ENCODE measurements at places on chromosomes 1 and 21. TPM values are rescaled to one million over a fixed set of nuclear protein-coding genes. Genes with fewer than 3 reads are reported as not detected.

GRCh38 chr21:37207441-37208009, 59.6 kb downstream of the VPS26C start:
- H3K4me3 ChIP-seq, result no peak overlapping the region
- no peaks in the 10 kb centered on the region for H3K27me3 ChIP-seq
- no peak for DNase-seq
- no peak overlapping the region for H3K27ac ChIP-seq
- no peaks in the 10 kb centered on the region for H3K36me3 ChIP-seq

GRCh38 chr1:179883745-179884138, 1.7 kb downstream of the TOR1AIP1 start:
- no peaks in the 10 kb centered on the region for H3K36me3 ChIP-seq
- H3K27ac ChIP-seq, result peak overlapping the region; percentile 95
- H3K27me3 ChIP-seq, result no peaks in the 10 kb centered on the region
- DNase-seq, result no peak
- no peaks in the 10 kb centered on the region for H3K4me1 ChIP-seq

DNA sequence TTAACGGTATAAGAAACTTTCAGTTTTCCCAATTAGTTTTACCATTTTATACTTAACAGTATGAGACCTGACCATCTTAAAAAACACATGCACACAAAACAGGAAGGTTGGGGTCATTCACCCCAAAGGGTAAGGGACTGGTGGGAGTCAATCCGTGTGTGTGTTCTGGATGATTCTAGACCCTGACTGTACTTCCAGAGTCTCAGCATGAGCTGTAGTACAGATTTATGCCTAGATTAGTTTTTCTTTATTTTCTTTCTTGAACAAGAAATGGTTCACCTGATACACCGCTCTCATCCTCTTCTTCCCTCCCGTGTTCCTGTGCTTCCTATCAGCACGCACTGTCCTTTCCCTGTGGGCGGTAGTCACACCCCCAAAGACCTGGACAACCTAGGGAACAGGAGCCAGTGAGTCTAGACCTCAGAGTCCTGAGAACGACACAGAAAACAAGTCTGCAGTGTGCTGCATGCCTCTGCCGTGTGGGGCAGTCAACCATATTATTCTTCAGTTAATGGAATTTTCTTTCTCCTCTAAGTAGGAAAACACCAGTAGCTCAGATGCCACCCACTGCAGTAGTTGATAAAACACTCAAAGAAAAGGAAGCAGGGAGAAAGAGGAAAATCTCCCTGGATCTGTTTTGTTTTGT, 38.9 kb upstream of the MRPS6 start:
- no peak for DNase-seq
- H3K27me3 ChIP-seq, result no peaks in the 10 kb centered on the region
- no peak overlapping the region for H3K4me3 ChIP-seq

- H3K4me1 ChIP-seq, result no peaks in the 10 kb centered on the region
- H3K36me3 ChIP-seq, result no peaks in the 10 kb centered on the region
- no peaks in the 10 kb centered on the region for H3K27me3 ChIP-seq
- no peak for DNase-seq
- H3K4me3 ChIP-seq, result no peak overlapping the region
- H3K27ac ChIP-seq, result no peak overlapping the region
Observed at GRCh38 chr1:84502927-84503326, 3.3 kb upstream of the SPATA1 start.

GRCh38 chr1:29532751-29533150, 296.4 kb downstream of the PTPRU start:
- H3K4me3 ChIP-seq, result no peak overlapping the region
- H3K36me3 ChIP-seq, result no peaks in the 10 kb centered on the region
- peak; percentile 14 for DNase-seq
- H3K27ac ChIP-seq, result no peak overlapping the region

DNA sequence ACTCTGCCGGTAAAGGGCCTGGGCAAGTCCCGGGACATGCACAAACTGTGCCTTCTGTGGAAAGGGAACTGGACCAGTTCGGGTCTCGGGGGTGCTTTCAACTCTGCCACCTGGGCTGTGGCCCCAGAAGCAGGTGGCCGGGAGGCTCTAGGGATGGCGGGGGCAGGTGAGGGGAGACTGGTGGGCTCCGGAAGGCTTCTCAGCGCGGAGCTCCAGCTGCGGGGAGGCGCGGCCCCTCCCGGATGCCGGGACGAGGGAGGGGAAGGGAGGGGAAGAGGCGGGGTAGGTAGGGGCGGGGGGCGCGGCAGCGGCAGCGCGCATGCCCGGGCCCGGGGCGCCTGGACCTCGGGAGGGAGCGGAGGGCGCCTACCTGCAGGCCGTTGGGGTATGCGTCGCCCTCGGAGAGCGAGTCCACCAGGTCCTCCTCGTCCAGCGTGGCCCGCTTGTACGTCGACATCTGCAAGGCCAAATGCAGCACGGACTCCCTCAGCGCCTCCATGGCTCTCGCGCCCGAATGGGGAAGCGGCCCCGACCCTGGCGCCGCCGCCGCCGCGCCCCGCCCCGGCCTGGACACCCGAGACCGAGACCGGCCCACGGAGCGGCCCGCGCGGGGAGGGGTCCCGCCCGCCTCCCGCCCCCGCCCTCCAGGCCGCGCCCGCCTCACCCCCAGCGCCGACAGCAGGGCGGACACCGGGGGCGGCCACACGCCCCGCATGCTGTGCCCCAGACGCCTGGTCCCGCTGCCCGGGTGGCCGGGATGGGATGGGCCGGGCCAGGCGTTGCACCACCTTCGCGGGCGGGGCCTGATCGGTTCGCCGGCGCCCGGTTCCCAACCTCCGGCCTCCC, at the start of gene ECE1:
Gene ECE1, minus strand, starts transcription at position 764 of the 846 bp plus-strand sequence. Its CDS starts 49 bp downstream, at position 715.
- peak; percentile 75 for DNase-seq
- no peaks in the 10 kb centered on the region for H3K27me3 ChIP-seq
- H3K36me3 ChIP-seq, result no peaks in the 10 kb centered on the region
- H3K27ac ChIP-seq, result peak within 1 kb of the TSS; percentile 81
- no peaks in the 10 kb centered on the region for H3K4me1 ChIP-seq

DNA sequence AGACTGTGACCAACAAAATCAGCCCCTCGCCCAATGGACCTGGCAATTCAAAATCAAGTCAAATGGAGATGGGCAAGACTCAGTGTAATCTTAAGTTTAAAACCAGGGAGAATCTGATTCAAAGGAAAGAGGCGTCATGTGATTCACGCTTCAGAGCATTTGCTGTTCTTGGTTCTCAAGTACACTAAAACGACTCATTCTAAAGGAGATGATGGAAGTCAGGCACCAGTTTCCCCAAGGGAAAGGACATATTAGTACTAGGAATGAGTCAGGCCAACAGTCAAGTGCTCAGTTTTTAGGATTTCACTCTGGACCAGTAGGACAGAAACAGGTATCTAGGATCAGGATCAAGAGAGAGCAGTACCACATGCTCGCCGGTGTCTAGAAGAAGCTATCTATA, 429.6 kb downstream of the PLPP3 start:
- H3K27ac ChIP-seq, result no peak overlapping the region
- H3K4me1 ChIP-seq, result no peaks in the 10 kb centered on the region
- no peaks in the 10 kb centered on the region for H3K27me3 ChIP-seq
- no peak overlapping the region for H3K4me3 ChIP-seq
- DNase-seq, result no peak

DNA sequence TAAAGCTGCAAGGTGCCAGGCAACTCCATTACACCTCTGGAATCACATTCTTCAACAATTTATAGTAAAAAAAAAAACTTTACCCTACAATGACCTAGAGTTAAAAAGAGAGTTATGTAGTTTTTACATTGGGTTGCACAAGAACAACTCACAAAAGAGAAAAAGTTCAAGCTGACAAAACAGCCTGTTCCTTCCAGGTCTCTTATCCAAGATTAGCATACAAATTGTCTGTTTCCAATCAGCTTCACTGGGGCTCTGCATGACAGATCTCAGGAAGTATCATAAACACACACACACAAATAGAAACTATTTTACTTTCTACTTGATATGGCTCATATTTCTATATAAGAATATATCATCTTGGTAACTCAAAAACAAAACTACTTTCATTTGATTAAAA, 154.6 kb downstream of the PCNX2 start:
- H3K4me3 ChIP-seq, result no peak overlapping the region
- no peak for DNase-seq
- no peaks in the 10 kb centered on the region for H3K36me3 ChIP-seq
- H3K27me3 ChIP-seq, result no peaks in the 10 kb centered on the region
- no peak overlapping the region for H3K27ac ChIP-seq

GRCh38 chr1:230458509-230458908, 32.4 kb upstream of the PGBD5 start:
- DNase-seq, result no peak
- H3K4me1 ChIP-seq, result no peaks in the 10 kb centered on the region
- no peak overlapping the region for H3K4me3 ChIP-seq
- H3K27me3 ChIP-seq, result no peaks in the 10 kb centered on the region
- H3K27ac ChIP-seq, result no peak overlapping the region

DNA sequence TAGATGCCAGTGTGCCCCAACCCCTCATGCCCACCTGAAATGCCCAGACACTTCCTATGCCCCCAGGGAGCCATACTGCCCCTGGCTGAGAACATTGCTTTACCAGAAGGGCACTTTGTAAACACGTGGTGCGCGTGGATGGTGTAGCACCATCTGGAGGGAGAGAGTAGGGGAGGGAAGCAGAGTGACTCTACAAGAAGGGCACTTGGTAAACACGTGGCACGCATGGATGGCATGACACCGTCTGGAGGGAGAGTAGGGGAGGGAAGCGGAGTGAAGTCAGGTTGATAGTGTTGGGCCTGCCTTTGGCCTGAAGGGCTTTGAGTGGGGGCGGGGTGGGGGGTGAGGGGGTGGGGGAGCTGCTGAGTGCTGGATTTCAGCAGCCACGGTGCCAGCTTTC, 324.0 kb upstream of the VAMP3 start:
- no peak overlapping the region for H3K4me3 ChIP-seq

DNA sequence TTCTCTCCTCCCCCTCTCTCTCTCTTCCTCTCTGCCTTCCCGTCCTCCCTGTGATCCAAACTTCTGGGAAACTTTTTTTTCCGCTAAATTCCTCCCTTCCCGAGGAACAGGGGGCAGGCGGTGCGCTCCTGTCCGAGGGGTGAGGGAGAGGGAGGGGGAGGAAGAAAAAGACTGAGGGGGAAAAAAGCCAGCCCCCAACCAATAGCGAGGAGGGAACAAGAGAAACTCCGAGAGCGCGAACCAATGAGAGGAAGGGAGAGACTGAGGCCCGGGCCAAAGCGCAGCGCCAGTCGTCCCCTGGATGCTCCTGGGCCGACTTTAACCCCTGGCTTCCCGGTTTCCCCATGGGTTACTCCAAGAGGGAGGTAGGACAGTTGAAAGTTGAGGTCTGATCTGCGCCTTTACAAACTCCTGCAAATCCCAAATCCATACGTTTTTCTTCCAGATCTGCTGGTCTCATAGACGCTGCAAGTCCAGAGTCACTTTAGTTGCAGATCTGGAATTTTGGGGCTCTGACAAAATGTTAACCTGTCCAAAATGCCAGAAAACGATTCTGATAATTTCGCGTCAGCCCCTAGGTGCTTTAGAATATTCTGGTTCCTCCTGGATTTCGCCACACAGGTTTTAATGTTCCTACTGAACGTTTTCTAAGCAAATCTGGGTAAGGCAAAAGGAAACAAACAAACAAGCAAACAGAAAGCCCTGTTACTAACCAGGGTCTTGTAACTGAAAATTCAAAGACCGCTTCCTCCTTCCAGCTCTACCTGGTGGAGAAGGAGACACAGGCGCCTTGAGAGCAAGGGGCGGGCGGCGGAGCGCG, at the start of gene TBX15:
Gene TBX15, minus strand, starts transcription at position 158 of the 820 bp plus-strand sequence. CDS start 548 bp downstream, outside the sequence.
- H3K4me3 ChIP-seq, result peak within 1 kb of the TSS; percentile 16
- peaks cover 94% of the 10 kb centered on the region for H3K27me3 ChIP-seq
- H3K27ac ChIP-seq, result no peak within 1 kb of the TSS
- no peak for DNase-seq
- no peaks in the 10 kb centered on the region for H3K36me3 ChIP-seq

- H3K4me3 ChIP-seq, result no peak overlapping the region
- no peak for DNase-seq
- H3K27ac ChIP-seq, result no peak overlapping the region
- no peaks in the 10 kb centered on the region for H3K4me1 ChIP-seq
Observed at GRCh38 chr1:185281245-185281644, 35.8 kb downstream of the IVNS1ABP start.

- H3K27ac ChIP-seq, result no peak overlapping the region
- H3K27me3 ChIP-seq, result no peaks in the 10 kb centered on the region
- no peaks in the 10 kb centered on the region for H3K4me1 ChIP-seq
- H3K4me3 ChIP-seq, result no peak overlapping the region
- DNase-seq, result no peak
- no peaks in the 10 kb centered on the region for H3K36me3 ChIP-seq
Observed at GRCh38 chr1:183730886-183731573, 73.9 kb upstream of the RGL1 start.

GRCh38 chr1:32142446-32143301, 34.8 kb downstream of the KPNA6 start:
- H3K27me3 ChIP-seq, result no peaks in the 10 kb centered on the region
- no peak overlapping the region for H3K27ac ChIP-seq
- no peak for DNase-seq
- H3K4me3 ChIP-seq, result no peak overlapping the region

DNA sequence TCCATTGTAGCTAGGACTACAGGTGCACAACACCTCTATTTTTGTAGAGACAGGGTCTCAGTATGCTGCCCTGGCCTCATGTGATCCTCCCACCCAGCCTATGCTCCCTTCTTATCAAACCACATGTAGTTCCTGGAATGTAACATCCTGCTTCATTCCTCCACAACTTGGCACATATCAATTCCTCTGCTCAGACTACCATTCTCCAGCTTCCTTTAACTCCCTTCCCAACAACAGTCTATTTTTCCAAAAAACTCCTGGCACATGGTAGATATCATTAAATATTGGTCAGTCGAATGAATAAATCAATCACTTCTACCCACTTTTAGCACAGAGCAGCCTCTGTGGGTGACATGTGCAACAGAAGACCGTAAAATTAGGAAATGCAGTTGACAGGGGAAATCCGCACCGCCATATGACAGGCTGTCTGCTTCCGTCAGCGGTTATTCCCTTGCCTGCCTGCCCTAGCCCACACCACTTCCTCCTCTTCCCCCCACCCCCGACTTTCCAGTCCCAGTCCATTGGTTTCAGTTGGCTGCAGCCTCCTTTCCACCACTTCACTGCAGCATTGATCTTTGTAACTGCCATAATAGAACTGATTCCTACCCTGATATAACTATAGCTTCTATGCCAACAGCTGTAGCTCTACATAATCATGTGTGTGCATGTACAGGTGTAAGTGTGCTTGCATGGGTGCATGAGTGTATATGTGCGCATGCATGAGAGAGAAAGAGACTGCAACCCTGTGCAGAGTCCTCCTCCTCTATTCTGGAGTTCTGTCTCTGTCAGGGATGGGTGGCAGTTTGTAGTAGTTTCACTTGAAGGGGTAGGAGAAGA, 6.8 kb upstream of the AKR1A1 start:
- peaks cover 13% of the 10 kb centered on the region for H3K4me1 ChIP-seq
- H3K27ac ChIP-seq, result peak overlapping the region; percentile 79
- peak; percentile 89 for DNase-seq
- H3K4me3 ChIP-seq, result no peak overlapping the region
- H3K27me3 ChIP-seq, result no peaks in the 10 kb centered on the region

Gene SERTAD4
- total RNA-seq, result 1.7 TPM

Gene SPRR1B
- not detected for total RNA-seq

Gene CAMSAP2
- total RNA-seq, result 7.0 TPM

Gene ETV3L
- not detected for total RNA-seq

Gene THRAP3
- 74.5 TPM for total RNA-seq

Gene FMN2
- total RNA-seq, result 0.54 TPM

Gene S100A5
- total RNA-seq, result not detected
